ENCODE measurements at places on chromosomes 1 and 21.

DNA sequence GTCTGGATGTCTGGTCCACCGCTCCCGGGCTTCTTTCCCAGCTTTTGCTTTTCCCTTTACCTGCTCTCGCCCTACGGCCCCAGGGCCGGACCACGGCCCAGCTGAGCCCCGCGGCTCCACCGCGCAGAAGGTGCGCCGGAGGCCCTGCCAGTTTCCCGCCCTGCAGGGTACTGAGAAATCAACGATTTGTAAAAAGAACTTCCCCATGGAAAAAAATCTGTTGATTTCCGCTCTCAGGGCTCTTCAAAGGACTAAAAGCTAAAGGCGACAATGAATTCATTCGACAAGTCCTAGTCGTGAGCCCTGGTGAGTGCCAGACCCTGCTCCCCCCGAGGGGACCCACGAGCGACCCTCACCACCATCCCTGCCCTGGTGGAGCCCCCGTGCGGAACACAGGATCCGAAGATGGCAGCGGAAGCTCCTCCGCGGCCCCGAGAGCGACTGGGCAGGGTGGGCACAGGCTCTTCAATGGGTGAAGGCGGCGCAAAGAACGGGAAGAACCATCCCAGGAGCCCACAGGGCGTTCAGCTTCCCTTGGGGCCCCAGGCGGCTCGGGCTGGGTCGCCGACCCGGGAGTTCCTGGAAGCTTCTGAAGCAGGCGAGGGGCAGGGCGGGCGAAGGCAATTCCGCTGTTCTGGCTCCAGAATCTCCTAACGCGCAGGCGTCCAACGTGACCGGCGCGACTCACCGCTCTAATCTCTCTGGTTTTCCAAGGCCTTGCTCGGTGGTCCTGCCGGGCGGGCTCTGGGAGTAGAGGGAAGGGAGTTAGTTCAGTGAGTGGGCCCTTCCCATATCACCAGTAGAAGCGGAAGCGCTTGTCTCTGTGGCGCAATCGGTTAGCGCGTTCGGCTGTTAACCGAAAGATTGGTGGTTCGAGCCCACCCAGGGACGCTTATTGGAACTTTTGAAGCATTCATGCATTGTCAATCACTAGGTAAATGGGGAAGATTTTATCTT is 6.6 kb upstream of the RNU1-2 start:
- peak; percentile 70 for DNase-seq

DNA sequence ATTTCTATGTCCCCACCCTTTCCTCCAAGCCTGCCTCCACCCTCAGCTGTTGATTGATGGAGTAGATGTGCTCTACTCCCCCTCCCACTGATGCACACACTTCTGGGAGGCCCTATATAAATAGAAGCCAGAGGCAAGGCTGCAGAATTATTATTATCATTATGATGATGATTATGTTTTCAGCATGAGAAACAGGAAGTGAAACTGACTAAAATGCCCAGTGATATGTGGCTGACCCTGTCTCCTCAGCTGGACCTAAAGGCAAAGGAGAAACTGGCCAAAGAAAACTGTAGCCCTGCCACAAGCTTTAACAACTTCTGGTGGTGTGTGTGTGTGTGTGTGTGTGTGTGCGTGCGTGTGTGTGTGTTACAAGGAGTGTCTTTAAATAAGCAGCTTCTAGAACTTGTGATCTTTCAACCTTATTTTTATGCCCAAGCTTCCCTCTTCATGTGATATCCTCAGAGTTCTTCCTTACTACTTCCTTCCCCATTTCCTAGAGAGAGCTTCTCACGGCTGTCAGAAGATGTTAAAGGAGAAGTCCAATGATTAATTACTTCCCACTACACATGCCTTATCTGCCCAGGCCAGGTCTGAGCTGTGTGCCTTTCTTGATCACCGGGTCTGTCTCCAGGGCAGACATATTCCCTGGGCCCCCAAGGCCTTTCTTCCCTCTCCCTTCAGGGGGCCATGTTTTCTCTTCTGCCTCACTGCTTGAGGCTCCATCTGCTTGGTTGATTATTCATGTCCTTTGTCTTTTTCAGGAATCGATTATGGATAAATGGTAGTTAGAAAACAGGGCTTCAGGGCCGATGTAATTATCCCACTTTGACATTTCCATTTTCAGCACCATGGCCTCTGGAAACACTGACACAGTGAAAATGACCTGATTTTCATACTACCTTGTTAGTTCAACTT is 11.6 kb upstream of the MAPKAPK2 start:
- no peak for DNase-seq

DNA sequence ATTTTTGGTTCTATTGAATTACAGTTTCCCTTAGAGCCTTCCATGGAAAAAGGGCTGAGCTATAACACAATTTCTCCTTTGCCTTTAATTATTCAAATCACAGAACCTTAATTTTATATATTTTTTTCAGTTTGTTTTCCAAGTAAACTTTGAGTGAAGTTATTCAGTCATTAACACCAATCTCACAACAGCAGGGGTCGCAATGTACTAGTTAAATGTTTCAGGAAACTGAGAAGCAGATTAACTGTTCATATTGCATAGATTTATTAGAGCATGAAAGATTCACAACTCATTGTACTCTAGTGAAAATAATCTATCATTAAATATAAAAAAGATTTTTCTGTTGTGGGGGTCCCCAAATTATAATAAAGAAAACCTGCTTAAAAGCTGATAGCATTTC is 64.1 kb downstream of the KIFAP3 start:
- peak; percentile 29 for DNase-seq

DNA sequence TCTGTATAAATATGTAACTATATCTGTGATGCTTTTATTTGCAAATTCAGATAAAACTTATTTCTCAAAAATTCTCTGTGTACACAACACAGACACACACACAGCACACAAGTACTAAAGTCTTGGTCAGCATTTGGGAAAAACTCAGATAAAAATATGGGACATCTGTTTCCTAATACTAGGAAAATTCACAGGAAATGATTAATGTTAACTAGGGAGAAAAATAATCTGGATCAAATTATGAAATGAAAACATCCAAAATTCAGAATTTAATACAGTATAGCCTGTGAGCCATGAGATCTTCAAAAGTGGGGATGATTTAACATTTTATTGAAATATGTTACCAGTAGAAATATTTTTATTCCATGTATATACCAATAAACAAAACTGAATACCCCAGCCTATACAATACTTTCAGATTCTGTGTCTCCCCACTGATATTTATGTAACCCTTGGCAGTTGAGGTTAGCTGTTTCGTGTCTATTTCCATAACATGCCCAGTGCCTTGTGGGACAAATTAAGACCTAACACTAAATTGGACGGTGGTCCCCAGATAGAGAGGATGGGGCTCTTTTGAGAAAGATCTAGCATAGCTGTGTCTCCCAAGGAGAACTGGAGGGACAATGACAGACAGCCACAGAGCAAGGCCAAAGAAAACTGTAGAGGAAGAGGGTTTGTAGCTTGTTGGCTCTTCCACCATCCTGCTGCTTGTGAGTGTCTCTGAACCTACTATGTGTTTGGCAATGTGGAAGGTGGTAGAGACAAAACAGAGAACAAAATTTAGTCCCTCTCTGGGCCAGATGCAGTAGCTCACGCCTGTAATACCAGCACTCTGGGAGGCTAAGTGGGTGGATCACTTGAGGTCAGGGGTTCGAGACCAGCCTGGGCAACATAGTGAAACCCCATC is 47.2 kb downstream of the GNG12 start:
- DNase-seq = no peak

- no peak for DNase-seq
Observed at GRCh38 chr1:10676963-10677362, 119.5 kb downstream of the CASZ1 start.

DNA sequence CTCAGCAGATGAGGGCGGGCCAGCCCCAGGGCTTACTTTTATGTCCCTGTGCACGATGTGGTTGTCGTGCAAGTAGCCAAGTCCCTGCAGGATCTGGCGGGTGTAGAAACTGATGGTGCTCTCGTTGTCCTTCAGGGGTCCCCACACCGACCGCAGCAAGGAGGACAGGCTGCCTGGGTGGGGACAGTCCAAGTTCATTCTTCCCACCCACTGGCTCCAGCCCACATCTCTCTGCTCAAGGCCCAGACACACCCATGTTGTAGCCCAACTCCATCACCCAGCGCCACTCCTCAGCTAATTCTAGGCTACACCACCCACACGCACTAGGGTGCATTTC is 7.0 kb downstream of the MAP3K6 start:
- DNase-seq = no peak

DNA sequence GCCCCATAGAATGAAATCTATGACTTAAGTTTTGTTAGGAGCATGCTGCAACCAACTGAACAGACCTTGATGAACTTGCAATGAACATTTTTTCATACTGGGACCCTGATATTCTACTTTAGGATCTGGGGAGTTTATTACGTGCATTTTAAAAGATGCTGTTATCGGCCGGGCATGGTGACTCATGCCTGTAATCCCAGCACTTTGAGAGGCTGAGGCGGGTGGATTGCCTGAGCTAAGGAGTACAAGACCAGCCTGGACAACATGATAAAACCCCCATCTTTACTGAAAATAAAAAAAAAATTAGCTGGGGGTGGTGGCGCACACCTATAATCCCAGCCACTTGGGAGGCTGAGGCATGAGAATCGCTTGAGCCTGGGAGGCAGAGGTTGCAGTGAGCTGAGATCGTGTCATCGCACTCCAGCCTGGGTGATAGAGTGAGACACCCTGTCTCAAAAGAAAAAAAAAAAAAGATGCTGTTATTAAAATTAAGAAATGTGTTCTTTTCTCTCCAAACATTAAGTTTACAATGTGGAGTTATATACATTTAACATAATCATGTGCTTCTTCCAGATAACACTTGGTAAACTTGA is 7.1 kb downstream of the MPZL1 start:
- no peak for DNase-seq

DNA sequence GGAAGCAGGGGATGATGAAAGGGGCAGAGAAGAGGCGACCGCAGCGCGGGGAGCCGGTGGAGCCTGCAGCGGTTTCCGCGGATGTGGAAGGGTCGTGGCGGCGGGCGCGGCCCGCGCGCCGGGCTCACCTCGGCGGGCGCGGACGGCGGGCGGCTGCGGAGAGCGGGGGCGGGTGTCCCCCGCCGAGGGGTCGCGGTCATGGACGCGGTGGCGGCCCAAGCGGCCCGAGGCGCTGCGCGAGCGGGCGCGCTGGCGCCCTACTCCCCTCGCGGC is 572 bp downstream of the LPGAT1 start:
- peak; percentile 30 for DNase-seq

- no peak for DNase-seq
Observed at GRCh38 chr1:76390456-76390855, 315.9 kb downstream of the ST6GALNAC3 start.

DNA sequence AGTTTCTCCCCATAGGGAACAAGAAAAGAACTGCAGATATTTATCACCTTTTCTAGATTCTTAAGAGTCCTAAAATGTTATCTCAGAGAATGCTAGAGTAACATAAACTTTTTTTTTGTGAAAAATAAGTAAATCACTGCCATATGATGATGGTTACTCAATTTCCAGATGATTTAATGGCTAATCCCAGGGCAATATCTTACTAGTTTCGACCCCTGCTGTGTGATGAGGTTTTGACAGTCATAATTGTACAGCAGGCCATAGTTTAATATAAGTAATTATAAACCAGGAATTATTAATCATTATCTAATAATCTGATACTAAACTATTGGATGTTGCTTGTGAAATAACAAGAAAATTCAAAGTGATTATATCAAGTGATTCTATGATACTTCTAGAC is 210.6 kb downstream of the HLX start:
- no peak for DNase-seq

DNA sequence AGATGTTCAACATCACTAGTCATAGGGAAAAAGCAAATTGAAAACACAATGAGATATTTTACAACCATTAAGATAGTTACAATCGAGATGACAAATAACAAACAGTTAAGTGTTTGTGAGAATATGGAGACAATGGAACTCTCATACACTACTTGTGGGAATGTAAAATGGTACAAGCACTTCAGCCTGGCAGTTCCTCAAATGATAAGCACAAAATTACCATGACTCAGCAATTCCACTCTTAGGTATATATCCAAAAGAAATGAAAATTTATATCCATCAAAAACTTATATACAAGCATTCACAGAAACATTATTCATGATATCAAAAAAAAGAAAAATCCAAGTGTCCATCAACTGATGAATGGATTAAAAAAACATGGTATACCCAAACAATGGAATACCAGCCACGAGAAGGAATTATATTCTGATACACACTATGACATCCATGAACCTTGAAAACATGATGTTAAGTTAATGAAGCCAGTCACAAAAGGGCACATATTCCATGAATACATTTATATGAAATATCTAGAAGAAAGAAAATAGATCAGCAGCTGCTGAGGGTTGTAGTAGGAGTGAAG is 76.4 kb downstream of the EVI5 start:
- no peak for DNase-seq

DNA sequence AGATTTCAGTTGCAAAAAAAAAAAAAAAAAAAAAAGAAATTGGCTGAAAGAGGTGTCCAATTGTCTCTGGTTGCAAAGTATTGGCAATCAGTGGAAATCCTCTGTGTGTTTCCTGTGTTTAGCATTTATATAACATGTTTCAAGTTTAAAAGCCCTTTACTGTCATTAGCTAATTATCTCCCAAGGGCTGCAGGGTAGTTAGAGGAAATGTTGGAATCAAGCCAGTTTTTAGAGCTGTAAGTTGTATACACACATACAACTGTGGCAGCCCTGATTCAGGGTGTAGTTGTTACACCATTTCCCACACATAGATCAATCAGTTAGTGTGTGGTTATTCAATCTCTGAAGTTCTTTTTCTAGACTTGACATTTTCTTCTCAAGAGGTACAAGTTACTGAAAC is 8.9 kb upstream of the ZNF326 start:
- DNase-seq = no peak

DNA sequence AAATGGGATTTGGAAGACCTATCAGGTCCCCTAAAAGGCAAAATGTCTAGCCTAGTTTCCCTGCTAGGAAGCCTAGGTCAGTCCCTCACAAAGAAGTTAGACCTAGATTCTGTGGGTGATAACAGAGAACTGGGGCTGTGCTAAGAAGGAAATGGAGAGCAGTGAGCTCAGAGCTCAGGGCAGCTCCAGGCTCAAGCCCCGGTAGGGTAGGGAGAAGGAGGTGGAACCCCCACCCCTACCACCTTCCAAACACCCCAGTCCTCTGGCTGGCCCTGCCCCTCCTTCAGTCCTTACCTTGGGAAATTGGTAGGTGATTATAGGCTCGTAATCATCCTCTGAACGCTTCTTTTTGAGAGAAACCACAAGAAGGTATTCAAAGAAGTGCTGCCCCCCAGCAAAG is 1.1 kb downstream of the DENND2D start:
- no peak for DNase-seq

GRCh38 chr1:175935566-175936115 is 192.2 kb upstream of the TNR start:
- DNase-seq = no peak

- no peak for DNase-seq
Observed at GRCh38 chr1:40042341-40042740, 1.8 kb downstream of the CAP1 start.

- DNase-seq = no peak
Observed at GRCh38 chr1:118101515-118101844, 83.5 kb downstream of the SPAG17 start.

GRCh38 chr1:91148641-91149069 is 126.8 kb upstream of the ZNF644 start:
- DNase-seq = no peak

- DNase-seq = no peak
Observed at GRCh38 chr1:200072636-200073285, 45.3 kb downstream of the NR5A2 start.
